ENCODE measurements at places on chromosomes 11 and 22.

DNA sequence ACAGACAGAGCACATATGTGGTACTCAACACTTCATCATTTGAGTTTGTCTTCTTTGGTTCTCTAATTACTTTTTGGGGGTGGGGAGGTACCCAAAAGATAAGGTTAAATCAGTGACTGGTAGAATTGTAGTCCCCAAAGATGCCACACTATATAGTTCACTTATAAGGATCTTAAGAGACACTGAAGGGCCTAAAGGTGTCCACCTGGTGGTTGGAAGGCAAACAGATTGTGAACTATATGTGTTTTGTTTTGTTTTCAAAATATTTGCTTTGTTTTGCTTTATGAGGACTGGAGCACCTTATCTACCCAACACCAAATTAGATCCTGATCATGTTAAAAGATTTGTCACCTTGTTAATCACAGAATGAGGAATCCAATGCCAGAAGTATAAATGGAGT is 136.1 kb downstream of the DCDC1 start:
- DNase-seq = no peak

- DNase-seq = no peak
Measured at GRCh38 chr11:130640526-130640925, 192.1 kb downstream of the ADAMTS15 start.

GRCh38 chr11:8258784-8259183 is 4.9 kb downstream of the LMO1 start:
- DNase-seq = no peak

- no peak for DNase-seq
Measured at GRCh38 chr22:44837481-44837880, 85.1 kb downstream of the ARHGAP8 start.

- no peak for DNase-seq
Measured at GRCh38 chr11:64103277-64103985, 62.5 kb downstream of the MACROD1 start.

DNA sequence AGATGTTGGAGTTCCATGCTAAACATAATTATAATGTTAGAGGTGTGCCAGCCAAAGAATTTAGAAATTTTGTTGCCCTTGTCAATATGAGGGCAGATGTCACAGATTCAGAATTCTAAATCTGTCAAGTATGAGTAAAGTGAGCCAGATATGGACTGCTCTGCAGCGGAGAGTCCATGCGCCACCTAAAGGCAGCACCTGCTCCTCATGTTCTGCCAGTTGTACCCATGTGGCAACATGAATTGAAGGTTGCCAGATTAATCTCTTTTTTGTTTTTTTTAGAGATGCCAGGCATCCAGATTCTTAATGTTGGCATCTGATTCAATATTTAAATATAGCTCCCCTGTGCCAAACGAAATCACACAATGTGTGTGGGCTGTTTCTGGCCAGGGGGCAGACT is 678.6 kb upstream of the ANO5 start:
- no peak for DNase-seq

GRCh38 chr11:19472679-19473078 is 231.9 kb upstream of the E2F8 start:
- no peak for DNase-seq

- peak; percentile 18 for DNase-seq
Measured at GRCh38 chr11:43825217-43825816, 55.3 kb upstream of the ALKBH3 start.

GRCh38 chr11:3216027-3216525 is 2.5 kb downstream of the MRGPRG start:
- no peak for DNase-seq

DNA sequence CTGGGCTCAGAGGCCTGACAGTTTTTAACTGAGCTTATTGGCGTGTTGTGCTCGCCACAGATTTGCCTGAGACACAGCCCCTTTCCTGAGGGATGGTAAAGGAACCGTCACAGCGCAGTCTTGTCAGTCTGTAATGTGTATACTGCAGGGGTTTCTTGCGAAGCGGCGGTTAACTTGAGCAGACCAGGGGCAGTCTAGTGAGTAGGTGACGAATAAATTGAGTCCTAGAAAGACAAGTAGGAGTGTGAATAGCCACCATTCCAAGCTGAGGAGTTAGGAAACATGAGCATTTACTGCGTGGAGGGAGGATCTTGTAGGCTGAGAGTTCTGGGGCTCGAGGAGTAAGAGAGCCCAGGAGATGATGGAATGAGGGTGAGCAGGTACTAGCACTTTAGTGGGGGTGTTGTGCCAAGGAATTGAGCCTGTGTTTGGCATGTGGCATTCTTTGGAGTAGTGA is 1.4 kb downstream of the MED15 start:
- DNase-seq = no peak

DNA sequence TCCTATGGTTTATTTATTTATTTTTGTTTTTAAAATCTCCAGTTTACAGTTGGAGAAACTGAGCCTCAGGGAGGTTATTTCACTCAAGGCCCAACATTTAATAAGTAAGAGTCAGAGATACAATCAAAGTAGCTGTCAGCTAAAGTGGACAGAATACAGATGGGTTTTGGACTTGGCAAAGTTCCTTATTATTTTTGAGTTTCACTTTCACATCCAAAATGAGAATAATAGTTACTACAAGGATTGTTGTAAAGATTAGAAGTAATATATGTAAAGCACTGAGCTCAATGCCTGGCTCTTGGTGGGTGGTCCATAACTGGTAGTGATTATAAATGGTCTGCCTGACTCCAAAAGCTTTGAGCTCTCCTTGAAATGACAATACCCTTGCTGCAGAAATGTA is 87.5 kb upstream of the SESN3 start:
- no peak for DNase-seq

- no peak for DNase-seq
Measured at GRCh38 chr11:28058333-28058732, 49.6 kb downstream of the KIF18A start.

- DNase-seq = no peak
Measured at GRCh38 chr22:29306835-29307595, 565 bp downstream of the GAS2L1 start.

DNA sequence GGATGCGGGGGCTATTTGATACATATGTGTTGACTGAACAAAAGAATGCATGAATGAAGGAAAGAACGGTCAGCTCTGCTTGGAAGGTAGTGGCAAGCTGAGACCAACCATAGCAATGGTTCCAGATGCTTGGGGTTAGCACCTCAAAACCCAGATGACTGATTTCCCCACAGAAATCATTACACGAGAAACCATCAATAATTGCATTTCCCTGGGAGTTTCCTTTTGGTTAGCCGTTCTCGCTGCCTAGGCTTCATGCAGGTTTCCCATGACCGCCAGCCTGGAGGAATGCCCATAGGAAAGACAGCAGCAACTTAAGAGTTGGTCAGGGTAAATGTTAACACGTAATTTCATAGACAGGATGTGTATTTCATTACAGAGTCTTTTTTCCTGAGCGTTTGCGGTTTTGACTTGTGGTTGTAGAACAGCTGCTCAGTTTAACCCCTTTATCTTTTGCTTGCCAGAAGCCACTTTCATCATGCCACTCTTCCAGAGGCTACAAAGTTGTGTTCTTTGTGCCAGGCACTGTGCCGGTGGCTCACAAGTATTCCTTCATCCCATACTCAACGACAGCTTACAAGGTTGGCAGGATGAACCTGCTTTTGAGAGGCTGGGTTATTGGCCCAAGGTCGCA is 2.8 kb downstream of the IL17RA start:
- peak; percentile 75 for DNase-seq

DNA sequence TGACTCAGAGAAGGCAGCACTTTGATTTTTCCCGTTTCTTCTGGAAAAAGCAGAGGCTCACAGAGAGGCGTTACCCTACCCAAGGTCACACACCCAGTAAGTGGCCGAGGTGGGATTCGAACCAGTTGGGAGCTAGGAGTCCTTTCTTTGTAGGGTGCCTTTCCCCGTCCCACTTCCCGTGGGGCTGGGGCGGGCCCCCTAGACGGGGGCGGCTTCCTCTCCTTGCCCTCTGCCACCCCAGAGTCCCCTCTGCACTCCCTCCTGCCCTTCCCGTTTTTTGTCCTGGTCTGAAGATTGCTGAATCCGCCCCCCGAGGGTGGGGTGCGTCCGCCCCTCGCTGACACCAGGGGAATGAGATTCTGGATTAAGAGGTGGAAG is 747 bp downstream of the TPCN2 start:
- DNase-seq = peak; percentile 18

GRCh38 chr11:33177676-33178336 is 16.5 kb upstream of the CSTF3 start:
- no peak for DNase-seq

DNA sequence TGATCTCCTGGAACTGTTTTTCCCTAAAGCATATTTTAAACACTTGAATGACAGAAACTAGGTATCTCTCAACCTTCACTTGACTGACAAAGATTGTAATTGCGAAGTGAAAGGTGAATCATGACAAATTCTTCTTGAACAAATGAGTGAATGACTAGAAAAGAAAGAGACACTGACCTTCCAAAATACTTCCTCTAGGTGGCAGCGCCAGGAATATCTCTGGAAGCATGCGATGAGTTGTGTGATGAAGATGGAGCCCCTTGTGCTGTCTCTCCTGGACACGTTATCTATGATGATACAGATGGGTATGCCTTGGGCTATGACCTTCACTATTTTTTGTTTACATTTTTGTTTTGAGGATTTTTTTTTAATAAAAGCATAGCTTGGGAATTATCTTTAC is 7.0 kb upstream of the CASP12 start:
- no peak for DNase-seq

DNA sequence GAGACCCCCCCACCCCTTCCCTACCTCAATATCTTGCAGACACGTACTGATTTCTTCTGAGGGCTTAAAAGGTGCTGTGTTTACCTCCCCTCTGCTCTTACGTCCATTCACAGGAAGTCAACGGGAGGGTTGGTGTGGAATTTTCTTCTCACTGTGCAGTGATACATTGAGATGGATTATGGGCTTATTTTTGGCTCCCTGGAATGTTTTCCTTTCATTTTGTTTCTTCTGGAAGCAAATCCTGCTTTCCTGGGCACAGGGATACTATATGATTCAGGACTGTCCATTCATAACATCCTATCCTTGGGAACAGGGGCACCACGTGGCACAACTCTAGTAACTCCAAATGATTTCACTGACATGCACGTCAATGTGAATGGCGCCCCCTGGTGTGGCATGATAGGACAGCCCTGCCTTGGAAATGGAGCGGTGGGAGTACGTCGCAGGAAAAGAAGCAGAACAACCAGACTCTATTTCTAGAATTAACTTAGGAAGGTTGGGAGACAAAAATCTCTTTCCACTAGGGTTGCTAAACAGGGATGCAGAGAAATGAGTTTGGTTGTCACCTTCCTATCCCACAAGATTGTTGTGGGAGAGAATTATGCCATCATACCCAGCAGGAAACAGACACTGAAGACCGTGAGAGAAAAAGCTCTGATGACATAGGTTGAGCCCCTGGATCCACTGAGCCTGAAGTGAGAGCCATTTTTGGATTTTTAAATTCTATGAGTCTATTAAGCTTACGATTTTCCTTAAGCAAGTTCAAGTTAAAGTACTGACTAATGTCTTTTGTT is 146.5 kb upstream of the RAG2 start:
- peak; percentile 46 for DNase-seq
